ENCODE measurements at places on chromosomes 1 and 21. TPM values are rescaled to one million over a fixed set of nuclear protein-coding genes. Genes with fewer than 3 reads are reported as not detected.
A peak's percentile ranks its signal among the peaks of the same experiment; 100 is the strongest.

GRCh38 chr1:7586031-7586941, 184.8 kb upstream of the VAMP3 start:
- DNase-seq = no peak

DNA sequence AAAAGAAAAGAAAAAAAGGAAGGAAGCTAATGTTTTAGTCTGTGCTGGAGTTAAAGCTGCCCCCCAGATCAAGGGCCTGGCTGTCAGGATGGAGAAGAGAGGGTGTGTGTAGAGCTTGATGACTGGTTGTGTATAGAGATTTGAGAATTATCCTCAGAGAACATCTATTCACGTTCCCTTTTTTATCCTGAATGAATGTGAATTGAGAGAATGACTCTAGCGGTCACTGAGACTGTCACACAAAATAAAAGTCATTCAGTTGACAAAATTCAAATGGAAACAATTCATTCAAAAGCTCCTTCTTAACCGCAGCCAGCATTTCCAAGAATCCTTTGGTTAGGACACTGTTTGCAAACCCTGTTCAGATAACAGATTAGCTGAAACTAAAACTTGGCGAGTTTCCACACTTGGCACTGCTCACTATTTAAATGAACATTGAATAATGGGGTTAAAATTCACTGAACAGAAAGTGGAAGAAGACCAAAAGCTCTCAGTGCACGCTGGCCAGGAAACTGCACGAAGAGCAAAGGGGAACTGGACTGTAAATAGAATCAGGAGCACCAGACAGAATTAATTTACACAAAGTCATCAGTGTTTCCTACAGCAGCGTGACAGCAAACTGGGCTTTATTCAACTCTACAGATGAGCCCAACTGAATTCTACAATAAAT, 13.6 kb upstream of the FAM89A start:
- peak; percentile 73 for DNase-seq

UBL4B gene
- total RNA-seq = not detected

DNA sequence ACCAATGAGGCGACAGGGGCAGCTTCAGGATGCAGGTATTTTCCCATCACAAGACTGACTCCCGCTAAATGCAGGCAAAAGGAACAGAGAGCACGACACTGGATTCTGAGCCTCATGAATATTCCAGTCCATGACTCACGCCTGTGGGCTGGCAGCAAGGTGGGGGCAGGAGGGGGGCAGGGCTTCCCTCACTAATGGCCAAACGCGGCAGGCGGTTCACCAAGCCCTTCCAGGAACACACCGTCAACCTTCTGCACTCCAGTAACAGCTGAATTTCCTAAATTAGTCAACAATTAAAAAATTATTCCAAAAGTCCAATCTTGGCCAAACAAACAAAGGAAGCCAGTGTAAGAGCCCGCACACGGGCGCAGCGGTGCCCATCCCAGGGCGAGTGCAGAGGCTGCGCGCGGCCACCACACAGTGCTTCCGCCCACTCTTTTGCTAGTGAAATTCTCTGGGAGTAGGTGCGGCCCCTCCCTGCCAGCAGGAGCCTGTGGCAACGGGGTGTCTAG, 12.5 kb upstream of the GPR153 start:
- DNase-seq = no peak

DNA sequence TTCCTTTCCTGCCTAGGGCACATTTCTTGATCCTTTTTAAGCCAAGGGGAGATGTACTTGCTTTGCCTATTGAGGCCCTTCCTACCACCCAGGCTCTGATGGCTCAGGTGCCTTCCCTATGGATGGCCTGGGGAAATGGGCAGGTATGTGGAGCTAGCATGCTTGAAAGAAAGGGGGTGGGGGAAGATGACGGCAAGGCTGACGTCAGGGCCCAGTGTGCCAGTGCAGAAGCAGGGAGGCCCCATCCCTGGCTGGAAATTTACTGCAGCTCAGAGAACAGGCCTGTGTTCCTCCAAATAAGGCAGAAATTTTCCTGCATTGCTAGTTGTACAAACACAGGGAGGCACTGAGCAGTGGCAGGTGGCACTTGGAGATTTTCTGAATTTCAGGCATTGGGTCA, 453.2 kb upstream of the VAMP3 start:
- DNase-seq = no peak

GRCh38 chr1:37047542-37047941, 13.2 kb upstream of the GRIK3 start:
- no peak for DNase-seq

CROCC gene
- total RNA-seq = 13.7 TPM

DENND2C gene
- 8.8 TPM for total RNA-seq

PLA2G2D gene
- not detected for total RNA-seq

GRCh38 chr1:14639291-14640050, 41.0 kb downstream of the KAZN start:
- DNase-seq = no peak

NEGR1 gene
- total RNA-seq = 92.3 TPM

GOLT1A gene
- 2.1 TPM for total RNA-seq

DNA sequence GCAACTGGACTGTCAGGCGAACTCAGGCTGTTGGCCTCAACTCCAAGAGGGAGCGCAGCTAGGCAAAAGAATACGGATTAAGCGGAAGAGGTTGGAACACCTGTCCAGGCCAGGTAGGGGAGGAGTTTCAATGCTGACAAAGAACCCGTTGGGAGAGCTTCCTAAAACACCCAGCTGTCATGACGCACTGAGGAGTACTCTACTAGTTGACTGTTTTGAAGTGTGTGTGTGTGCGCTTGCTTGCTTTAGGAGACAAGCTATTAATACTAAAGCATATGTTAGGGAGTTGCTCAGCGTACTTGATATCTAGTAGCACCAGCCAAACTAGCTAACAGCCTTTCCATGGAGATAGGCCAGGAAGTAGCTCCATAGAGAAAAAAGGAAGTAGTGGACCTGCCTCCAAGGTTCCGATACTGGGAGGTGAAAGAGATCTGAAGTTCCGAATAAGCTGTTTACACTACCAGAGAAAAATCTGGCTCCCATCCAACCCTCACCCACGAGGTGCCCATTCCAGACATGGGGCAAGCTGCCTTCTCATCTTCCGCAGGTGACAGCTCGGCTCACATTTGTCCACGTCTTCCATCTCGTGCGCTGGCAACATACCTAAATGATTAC, 974 bp upstream of the FNBP1L start:
- DNase-seq = no peak

- DNase-seq = no peak
Measured at GRCh38 chr1:112818990-112819689, 104.0 kb upstream of the PPM1J start.

DNA sequence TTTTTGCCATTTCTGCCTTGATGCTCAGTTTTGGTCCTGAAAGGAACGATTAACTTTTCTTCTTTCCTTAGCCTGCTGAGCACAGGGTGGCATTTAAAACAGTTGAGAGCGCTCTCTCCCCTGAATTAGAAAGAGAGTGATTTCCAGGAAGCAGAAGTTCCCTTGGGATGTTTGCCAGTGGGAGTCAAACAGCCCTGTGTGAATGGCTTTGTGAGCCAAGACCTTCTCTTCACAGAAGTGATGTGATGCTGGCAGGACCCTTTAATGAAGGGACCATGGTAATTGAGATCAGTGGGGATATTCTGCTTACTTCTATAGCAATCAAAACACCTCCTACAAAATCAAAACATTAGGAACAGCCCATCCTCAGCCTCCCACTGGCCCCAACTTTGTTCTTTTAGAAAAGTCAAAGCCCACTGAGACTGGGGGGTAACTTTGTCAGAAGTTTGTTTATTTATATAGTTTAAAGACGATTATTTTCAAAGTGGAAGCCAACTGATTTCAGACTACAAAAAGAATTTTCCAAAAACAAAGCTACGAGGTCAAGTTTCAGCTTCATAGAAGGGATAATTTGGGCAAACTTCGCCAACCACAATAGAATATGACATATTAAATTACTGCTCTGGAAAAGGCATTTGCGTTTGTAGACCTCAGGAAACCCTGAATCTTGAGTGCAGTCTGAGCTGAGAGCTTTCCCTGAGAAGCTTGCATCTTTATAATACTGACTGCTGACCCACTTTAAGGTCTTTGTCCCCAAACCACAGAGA, 122.7 kb downstream of the GABPA start:
- no peak for DNase-seq

DNA sequence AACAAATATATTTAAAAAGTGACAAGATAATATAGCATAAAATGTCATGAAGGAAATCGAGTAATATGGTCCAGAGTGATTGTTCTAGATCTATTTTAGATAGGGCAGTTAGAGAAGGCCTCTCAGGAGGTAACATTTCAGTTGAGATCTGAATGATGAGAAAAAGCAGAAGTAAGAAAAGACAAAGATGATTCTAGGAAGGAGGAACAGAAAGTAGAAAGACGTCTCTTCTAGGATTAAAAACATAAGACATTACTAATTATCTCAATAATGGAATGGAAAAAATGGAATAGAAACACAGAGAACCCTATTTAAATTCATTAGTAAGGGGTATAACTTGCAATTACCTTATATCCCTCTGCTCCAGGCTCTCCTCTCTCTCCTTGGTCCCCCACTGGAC, 130.0 kb upstream of the ZNHIT6 start:
- DNase-seq = no peak

Data from urinary bladder (tissue), 4 donors.